WTC11 (cell line): ENCODE measurements at places on chromosomes 5 and 9.

GRCh38 chr9:12889402-12890106 lies 114.7 kb downstream of the LURAP1L start:
- DNase-seq = no peak

- DNase-seq = peak; percentile 90
Measured at GRCh38 chr9:117487555-117488175, 72.8 kb upstream of the ASTN2 start.

DNA sequence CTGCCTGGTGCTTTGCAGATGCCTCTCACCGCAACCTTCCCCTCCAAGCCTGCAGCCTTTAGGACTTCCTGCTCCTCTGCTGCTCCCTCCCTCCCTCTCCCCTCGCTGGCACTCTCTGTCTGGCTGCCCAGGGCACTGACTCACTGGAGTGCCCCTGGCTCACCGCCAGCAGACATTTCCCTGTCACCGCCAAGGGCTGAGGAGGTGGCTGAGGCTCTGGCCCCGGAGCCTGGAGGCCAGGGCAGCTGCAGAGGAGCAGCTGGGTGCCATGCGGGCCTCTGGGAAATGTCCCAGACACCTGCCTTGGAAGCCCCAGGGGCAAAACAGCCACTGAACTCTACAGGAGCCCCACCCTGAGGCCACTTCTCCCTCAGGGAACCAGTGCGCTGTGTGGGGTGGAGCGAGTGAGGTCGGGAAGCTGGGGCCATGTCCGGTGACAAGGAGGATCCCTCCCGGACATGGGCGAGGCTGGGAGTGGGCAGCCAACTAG lies 53.4 kb downstream of the TENT4A start:
- no peak for DNase-seq

- no peak for DNase-seq
Measured at GRCh38 chr5:72110394-72111013, 3.2 kb downstream of the MAP1B start.

DNA sequence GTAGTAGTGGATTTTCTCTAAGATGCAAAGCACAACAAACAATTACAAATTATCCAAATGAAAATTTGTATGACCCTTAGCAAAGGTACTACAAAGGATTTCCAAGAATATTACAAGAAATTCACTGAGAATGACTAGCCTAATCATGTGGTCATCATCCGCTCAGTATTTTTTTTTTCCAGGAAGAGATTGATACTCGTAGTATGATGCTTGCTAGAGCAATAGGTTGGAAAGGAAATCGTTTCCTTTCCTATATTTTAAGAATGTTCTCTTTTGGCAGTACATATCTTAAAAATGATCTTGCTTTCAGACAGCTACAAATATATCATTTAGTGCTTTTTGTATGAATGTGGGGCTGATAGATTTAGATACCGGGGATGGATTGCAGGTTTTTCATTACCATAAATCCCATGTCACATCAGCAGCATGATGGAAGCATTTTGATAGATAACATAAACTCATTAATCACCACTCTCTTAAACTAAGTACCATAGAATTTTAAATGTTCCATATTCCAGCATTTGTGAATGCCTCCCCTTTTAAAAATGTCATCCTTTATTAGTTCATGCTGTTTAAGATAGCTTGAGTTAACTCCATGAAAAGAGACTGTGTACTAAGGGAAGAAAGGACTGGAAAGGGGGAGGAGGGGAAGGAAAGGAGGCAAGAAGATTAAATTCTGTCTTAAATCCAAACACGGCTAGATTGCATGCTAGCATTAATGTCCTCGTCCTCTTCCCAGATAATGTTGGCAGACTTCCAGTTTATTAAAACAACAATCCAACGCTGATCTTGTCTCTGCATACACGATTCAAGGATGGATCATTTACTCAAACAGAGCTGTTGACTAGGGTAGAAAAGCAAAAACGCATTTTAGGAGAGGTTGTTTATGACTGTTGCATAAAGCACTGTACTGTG lies 311.7 kb upstream of the ZNF608 start:
- no peak for DNase-seq

DNA sequence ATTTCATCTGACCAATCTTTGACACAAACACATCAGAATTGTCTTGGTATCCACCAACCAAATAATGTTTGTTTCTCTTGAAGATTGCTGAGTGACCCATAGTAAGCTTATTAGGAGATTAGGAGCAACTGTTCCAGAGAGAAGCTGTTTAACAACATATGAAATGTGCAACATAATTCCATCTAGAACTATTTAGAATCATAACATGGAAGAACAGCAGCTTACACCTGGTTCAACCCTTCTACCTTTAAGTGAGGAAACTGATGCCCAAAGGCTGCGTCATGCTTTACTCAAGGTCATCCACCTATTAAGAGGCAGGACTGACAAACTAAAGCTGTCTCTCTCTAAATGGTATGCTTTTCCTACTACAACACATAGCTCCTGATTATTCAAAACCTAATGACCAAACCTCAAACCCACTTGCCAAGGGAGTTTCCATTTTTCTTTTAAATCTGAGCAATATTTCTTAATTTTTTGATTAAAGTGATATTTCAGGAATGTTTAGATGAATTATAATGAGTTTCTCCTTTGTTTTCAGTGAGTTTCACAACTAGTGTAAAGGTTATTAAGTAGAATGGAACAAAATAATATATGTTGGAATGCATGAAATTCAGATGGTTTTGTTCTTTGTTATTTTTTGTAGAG lies 545.9 kb downstream of the RAB3C start:
- no peak for DNase-seq

DNA sequence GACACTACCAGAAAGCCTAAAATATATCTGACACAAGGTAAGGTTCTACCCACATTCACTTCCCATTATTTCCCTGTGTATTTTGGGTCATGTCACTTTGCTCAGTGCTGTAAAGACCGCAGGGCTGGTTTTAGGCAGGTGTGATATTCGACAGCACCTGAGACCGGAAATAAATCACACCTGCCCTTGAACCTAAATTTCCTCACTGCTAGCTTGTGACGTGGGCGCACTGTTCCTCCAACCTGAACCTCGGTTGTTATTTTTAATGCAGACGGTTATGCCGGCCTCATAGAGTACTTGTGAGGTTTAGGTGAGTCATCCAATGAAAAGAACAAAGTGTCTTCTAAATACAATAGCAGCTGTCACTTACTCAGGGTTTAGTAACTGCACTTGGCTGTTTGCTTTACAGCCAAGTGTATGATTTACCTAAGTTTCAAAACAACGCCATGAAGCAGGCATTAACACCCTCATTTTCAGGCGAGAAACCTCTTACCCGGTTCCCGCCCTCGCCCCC lies 20.7 kb upstream of the ZNF782 start:
- DNase-seq = no peak

- DNase-seq = peak; percentile 56
Measured at GRCh38 chr5:75510836-75511434, 494 bp downstream of the CERT1 start.

DNA sequence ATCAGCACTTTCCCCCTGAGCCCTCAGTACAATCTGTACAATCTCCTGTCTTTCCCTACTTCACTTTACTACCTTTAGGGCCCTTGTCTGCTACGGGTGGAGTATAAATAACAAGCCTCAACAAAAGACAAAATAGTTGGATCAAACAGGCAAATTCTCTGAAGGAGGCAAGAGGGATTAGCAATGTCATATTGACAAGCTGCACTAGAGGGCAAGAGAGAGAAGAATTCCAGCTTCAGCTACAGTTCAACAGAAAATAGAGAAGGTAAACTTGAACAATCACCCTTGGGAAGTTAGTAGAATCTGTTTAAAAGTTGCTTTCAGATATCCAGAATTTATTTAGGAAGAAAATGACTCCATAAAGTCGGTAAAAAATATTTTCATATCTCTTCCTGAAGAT lies 68.4 kb upstream of the IZUMO3 start:
- DNase-seq = no peak

DNA sequence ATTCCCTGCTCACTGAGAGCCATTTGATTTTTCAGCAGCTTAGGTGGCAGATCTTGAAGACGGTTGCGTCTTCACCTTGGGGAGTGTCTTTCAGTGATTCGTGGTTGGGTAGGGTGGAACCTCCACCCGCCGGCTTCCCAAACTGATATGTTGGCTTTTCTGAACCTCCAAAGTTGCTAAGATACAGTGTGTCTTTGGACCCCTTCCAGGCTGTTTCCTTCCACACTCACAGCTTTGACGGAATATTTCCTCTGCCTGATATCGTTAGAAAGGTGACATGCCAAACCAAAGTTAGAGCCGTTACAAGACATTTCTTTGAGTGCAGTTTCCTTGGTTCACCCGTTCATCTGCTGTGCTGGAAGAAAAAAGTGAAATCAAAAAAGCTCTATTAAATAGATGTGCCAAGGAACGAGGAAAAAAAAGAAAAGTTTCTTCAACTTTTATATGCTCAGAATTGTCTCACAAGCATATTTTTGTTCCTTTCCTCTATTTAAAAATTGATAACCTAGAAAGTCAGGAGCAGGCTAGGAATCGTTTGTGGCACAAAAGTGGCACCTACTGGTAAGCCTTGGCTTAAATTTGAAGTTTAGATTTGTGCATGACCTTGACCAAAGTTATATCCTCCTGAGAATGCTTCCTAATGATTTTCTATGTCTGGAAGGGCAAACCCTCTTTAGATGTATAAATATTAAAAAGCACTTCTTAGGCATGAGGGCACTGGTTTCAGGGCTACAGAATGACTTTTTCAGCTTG lies 270.7 kb upstream of the WWC1 start:
- no peak for DNase-seq

GRCh38 chr5:131218392-131218791 lies 45.5 kb upstream of the CDC42SE2 start:
- DNase-seq = no peak
